ENCODE measurements at places on chromosomes 2 and 18.

- DNase-seq = no peak
These were observed 391.0 kb downstream of the THSD7B start for GRCh38 chr2:137156221-137156844.

DNA sequence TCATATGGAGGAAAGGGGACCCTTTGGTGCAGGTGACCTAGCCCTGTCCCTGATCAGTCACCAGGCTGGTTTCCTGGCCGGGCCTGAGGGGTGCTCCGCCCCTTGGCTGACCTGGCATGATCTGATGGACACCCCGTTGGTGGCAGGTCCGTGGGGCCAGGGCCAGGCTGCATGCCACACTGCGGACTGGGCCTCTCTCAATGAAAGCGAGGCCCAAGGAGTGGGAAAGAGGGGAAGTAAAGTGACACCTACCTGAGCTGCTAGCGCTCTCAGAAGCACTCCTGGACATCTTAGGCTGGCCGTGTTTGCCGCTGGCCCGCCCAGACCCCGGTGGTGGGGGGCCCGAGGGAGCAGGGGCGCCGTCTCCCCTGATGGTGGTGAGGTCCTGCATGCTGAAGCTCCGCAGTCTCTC is 33.1 kb downstream of the MRPL35 start:
- DNase-seq = no peak

DNA sequence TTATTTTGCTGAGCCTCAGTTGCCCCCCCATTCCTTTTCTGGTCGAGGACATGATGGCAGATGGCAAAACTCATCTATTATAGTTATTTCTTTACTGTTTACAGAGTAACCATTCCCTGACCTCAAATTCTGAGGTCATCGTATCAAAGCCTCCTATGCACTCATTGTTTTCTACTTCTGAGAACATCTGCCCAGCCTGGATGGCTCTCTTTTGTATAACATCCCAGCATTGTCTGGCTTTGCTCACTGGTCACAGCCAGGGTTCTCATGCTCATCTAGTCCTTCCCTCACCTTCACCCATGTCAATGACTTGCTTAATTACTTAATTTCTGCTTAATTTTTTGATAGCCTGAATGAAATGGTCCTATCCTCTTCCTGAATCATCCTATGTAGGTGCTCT is 472.1 kb downstream of the PARD3B start:
- DNase-seq = no peak

DNA sequence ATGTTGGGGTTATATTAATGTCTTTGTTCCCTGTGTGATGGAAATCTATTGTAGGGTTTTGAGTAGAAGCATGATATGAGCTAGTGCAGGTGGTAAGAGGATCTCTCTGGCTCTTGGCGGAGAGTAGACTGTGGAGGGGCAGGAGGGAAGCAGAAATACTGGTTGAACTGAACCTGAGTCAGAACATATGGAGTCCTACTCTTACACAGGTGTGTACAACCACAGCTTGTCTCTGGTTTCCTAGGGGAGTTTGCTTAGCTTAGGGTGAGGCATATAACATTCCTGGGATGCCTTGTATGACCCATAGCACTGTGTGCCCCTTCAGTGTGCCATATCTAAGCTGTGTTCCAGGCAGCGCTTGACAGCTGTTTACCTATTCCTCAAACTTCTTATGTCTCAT is 97.3 kb upstream of the GCFC2 start:
- DNase-seq = no peak

DNA sequence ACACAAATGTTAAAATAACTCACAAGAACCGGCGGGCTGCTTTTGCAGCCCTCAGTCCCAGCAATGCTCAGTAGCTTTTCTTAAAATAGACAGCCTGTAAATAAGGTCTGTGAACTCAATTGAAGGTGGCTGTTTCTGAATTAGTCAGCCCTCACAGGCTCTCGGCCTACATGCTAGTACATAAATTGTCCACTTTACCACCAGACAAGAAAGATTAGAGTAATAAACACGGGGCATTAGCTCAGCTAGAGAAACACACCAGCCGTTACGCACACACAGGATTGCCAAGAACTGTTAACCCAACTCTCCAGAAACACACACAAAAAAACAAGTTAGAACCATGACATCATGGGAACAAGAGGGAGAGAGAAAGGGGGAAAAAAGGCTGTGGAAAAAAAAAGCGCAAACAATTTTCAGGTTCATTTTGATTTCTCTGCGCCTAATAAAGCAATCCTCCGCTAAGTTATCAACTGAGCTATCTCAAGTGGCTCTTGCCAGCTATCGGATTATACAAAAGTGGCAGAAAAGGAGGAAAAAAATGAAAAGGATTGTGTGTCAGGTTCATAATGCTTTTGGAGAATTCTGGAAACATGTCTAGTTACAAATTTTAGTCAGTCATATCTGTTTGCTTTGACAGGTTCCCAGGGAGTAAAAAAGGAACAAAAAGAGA is 89.1 kb downstream of the ZEB2 start:
- no peak for DNase-seq

DNA sequence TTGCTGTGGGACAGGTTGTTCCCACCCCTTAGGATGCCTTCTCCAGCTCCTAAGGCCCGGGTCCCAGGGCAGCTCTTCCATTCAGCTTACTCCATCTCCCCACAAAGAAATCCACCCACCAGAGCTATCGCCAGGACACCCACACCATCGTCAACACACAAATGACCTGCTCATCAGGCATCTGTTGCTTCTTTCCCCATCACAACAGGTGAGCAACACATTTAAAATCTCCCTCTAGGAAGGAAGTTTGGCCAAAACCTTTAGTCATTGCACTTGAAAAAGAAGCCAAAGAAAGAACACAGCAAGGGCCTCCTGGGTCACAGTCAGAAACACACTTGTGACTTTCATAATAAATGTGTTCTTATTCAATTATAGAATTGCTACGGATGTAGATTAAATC is 289.0 kb downstream of the PIEZO2 start:
- no peak for DNase-seq

DNA sequence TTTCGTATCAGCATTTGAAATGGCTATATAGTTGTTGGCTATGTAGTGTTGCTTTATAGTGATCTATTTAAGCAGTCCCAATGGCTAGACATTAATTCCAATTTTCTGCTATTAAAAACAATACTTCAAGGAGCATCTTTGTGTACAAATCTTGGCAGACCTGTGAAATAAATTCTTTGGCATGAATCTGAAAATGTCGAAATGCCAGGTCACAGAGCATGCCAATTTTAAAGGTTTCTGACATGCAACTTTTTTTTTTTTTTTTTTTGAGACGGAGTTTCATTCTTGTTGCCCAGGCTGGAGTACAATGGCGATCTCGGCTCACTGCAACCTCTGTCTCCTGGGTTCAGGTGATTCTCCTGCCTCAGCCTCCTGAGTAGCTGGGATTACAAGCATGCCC is 26.8 kb upstream of the CABLES1 start:
- DNase-seq = no peak

GRCh38 chr18:52353589-52353988 is 13.6 kb downstream of the DCC start:
- DNase-seq = no peak

DNA sequence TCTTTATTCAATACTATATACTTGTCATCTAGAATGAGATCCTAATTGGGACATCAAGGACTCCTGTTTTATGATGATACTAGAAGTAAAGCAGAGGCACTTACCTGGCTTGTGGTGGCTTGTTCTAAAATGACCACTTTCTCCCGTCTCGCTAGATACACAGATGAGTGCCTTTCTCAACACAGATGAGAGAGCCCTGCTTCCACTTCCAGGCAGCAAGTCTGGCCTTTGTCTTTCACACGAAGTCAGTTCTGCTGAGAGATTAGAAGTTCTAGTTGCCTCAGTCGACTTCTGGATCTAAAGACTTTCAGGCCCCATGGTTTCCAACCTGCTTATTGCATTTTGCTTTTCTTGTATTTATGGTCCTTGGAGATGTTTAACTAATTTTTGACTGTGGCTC is 70.3 kb downstream of the PPP1R1C start:
- DNase-seq = no peak
